Stimulated activated naive CD4-positive, alpha-beta T cell (primary cell): ENCODE measurements at places on chromosomes 16 and 17.

- DNase-seq = no peak
Measured at GRCh38 chr17:66920435-66920834, 44.1 kb upstream of the CACNG4 start.

DNA sequence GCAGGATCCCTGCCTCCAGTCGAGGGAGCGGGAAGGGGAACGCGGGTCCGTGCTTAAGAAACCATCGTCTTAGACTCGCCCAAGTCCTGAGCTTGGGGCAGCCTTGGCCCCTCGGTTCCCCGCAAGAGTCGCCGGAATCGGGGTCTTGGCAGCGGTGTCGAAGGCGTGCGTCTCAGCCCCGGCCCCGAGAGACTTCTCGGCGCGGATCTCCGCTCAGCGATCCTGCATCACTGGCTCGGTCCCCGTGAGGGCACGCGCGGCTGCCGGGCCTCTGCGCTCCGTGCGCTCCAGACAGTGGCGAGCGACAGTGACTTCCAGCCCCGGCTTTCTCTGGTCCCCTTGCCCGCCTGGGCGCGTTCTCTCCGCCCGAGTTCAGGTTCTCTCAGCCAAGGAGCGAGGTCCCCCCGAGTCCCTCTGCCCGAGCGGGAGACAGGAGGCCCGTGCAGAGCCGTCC, 380 bp downstream of the HS3ST3A1 start:
- no peak for DNase-seq

- DNase-seq = peak; percentile 24
Measured at GRCh38 chr16:6643080-6643686, 689.5 kb upstream of the RBFOX1 start.

DNA sequence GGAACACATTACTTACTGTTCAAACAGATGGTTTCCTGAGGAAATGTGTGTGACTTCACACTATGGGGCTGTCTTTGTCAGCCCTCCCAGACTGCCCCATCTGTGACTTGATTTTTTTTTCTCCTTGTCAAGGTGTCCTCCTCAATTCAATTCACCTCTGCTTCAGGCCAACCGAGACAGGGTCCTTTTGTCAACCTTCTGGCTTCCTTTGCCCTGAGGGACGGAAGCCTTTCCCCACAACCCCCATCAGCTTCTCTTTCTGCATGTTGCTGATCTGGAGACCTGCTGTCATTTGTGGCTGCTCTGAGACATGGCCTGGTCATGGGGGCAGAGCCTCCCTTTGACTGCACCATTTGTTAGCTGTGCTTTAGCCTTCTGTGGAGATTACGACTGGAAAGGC, 21.3 kb upstream of the RGS9 start:
- DNase-seq = no peak

GRCh38 chr17:79926142-79926604, 86.9 kb upstream of the CBX4 start:
- no peak for DNase-seq

- DNase-seq = no peak
Measured at GRCh38 chr16:19242987-19243575, 42.5 kb upstream of the CLEC19A start.
